ENCODE measurements at places on chromosomes 2 and 18. TPM values are rescaled to one million over a fixed set of nuclear protein-coding genes. Genes with fewer than 3 reads are reported as not detected.

PAX8 gene
- not detected for total RNA-seq

ANO7 gene
- total RNA-seq = 5.2 TPM

INO80C gene
- total RNA-seq = 51.1 TPM

IMPACT gene
- 41.9 TPM for total RNA-seq

GAREM1 gene
- 5.2 TPM for total RNA-seq

XRCC5 gene
- total RNA-seq = 618 TPM

IHH gene
- 0.11 TPM for total RNA-seq

SKA1 gene
- total RNA-seq = 20.6 TPM

CPLX4 gene
- not detected for total RNA-seq

KCNK3 gene
- not detected for total RNA-seq

SUCLG1 gene
- 40.0 TPM for total RNA-seq

CHRNG gene
- total RNA-seq = not detected

GPR39 gene
- total RNA-seq = 0.50 TPM

PLCL1 gene
- total RNA-seq = not detected

NAT8 gene
- not detected for total RNA-seq

ELOA2 gene
- total RNA-seq = not detected

TUBA4B gene
- not detected for total RNA-seq

GLB1L gene
- total RNA-seq = 6.5 TPM

KATNAL2 gene
- total RNA-seq = 20.1 TPM

UBR3 gene
- 23.8 TPM for total RNA-seq

PRKAG3 gene
- not detected for total RNA-seq

BMPR2 gene
- 15.2 TPM for total RNA-seq
